ENCODE measurements at places on chromosomes 4 and X.

DNA sequence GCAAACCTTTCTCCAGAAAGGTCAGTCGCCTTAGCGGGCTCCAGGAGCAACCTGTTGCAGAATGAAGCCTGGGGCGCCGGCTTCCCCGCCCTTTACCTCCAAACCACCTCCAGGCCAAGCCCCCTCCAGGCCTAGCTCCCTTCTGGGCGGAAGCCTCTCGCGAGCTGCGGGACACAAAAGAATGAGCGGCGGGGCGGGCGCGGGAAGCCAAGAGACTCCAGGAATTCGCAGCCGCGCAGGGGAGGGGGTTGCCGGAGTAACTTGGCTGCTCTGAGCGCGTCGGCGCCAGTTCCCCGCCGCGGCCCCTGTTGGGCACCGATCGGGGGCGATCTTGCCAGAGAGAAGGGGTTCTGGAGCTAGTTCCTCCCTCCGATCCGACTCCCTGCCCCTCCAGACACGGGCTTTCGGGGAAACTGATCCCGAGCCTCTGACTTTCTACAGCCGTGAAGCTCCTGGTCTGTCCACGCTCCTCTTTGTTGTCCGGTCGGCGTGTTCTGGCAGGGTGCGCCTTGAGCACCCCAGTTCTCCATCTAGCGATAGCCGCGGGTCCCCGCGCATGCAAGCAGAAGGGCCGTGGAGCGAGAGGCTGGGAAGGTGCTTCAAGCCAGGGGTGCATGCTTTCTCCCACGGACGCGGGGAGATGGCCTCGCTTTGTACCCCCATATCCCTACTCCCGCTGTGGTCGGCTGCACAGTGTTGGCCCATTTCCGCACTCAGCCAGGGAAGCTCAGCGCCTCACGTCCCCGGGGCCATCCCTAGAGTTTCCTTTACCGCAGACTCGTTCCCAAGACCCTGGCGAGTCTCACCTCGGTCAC is 1.2 kb downstream of the PROM1 start:
- no peak for DNase-seq

DNA sequence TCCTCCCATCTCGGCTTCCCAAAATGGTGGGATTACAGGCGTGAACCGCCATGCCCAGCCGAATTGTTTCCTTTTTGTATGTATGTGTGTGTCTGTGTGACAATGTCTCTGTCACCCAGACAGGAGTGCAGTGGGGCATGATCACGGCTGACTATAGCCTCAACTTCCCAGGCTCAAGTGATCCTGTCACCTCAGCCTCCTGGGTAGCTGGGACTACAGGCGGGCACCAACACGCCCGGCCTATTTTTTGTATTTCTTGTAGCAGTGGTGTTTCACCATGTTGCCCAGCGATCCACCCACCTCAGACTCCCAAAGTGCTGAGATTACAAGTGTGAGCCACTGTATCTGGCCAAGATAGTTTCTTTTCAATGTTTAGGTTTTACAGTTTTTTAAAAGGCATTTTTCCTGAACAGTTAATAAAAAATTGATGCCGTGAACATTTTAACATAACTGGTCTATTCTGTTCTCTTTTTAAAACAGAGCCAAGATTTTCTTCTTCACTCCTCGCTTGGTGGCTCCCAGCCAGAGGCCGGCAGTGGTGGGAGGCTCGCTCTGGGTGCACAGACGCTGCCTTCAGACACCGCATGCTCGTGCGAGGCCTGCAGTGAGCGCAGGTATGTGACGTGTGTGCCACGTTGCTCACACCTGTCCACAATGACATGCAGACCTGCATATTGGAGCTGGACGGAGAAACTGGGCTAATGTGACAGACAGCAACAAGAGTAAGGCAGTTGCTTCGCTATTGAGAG is 88.5 kb downstream of the FAM193A start:
- peak; percentile 48 for DNase-seq

DNA sequence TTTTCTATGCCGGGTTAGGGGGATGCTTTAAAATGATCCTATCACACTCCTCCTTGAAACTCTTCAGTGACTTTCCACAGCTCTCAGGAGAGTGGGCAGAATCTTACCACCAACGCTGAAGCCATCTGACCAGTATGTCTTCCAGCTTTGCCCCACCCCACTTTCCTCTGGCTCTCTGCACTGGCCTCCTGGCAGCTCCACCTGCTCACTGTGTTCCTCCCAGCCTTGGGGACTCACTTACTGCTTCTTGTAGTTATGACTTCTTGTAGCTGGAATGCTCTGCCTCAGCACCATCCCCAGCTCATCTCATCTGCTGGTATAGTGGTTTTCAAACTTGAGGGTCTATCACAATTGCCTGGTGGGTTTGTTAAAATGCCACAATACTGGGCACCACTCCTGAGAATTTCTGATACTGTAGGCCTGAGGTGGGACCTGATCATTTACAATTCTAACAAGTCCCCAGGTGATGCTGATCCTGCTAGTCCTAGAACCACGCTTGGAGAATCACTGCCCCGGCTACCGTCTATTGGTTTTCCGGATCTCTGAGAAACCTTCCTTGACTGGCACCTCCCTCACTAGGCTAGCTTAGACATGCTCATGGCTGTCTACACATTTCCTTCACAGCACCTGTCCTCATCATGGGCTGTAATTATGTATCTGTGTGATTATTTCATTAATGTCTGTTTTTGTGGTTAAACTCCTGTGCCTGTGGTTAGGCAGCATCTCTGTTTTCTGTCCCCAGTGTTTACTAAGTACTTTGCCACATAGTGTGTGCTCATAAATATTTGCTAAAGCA is 152.2 kb downstream of the MGST2 start:
- peak; percentile 44 for DNase-seq

- DNase-seq: no peak
These were observed 21.1 kb downstream of the HTRA3 start for GRCh38 chr4:8290701-8290970.

DNA sequence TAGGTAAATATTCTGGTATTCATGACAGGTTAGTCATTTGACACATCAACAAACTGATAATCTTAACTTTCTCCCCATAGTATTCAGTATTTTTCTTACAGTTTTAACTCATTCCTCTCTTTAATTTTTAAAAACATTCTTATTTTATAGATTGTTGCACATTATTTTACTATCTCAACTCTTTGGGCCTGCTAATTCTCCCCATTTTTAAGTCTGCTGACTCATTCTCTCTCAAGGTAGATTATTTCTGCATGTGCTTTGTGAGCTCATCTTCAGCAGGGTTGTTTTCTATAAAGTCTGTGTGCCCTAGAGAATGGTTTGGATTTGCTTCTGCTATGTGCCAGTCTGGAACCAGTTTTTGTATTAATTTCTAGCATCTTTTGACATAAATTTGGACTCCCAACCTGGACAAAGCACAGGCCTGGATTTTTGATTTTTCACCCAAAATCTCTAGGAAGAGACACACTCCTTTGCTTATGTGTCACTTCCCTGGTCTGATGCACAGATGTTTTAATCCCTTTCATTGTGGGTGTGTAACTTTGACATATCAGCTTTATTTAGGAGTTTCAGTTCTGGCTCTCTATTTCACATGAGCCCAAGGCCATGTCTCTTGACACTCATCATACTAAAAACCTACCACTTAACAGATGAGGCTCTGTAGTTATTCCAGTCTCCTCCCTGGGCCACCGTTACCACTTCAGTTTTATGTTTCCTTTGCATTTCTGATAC is 194.3 kb upstream of the PGRMC2 start:
- no peak for DNase-seq

DNA sequence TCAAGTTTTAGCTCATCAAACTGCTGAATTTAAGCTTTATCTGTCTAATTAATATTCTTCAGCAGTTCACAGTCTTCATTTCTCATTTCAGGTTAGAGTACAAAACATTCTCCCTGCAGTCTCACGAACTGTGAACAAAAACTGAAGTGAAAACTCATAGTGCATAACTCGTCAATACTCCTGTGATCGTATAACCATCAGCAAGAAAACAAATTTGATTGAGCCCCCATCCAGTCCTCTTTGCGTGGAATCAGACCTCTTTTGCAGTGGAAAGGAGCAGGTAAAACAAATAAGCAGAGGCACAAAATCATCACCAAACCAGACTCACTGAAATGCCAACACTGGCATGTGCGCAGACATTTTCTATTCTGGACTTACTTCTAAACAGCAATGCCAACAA is 12.7 kb downstream of the ADAM29 start:
- DNase-seq: no peak
